Head of caudate nucleus (tissue), 42 donors: ENCODE measurements at places on chromosomes 1 and 21.

DNA sequence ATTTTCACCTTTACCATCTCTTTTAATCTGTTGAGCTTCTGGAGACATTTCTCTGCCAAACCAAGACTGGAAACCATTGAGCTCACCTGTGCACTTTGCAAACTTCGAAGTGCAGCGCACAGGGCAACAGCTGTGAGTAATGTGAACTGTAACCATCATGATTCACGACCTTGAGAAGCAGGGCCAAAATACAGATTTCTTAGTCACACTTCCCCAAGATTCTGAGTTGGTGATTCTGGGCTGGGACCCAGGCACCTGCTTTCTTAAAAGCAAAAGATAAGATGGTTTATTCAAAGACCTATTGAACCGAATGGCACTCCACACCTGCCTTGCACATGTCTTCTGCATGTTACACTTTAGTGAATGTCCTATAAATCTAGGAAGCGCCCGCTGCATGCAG, 10.2 kb downstream of the AGTRAP start:
- DNase-seq: no peak

DNA sequence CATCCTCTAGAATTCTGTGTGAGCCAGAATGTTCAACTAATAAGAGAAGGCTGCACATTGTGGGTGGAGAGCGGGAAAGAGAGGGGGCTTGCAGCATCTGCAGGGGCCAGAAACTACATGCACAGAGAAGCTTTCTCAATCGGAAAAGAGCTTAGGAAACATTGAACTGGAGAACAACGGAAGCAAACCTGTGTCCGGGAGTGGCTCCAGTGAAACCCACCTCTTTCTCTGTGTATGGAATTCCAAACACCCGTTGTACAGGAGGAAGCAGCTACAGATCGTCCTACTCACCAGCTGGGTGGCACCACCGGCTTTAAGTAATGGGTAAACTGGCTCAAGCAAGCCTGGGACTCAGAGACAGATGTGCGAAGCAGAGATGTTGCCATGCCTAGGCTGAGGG, 14.0 kb upstream of the CSF1 start:
- DNase-seq: no peak

- DNase-seq: no peak
These were observed 38.2 kb upstream of the PPP1R15B start for GRCh38 chr1:204449678-204450280.

- no peak for DNase-seq
These were observed 341.8 kb downstream of the NPHP4 start for GRCh38 chr1:5650283-5651026.

DNA sequence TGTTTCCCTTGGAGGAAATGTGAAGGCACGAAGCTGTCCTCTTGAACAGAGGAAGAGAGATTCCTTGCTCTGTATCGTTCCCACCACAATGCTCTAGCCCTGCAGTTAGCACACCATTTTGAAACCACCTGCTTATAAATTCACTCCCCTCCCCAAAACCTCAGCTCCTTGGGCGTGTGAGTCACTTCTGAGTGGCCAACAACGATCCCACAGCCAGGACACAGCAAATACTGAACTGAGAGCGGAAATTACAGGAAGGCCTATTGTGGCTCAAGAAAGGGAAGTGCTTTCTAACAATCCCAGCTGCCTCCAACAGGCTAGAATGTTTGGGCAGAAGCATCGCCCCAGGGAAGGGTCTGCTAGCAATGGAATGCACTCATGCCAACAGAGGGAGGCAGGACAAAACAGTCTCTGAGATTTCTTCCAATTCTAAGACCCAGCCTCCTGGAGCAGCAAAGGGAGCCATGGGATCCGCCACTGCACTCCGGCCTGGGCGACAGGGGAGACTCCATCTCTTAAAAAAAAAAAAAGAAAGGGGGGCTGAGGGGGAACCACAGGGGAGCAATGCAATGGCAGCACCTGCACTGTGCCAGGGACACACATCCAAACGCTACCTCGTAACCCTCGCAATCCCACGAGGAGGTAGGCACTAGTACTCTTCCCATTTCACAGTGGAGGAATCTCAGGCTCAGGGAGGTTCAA, 1.9 kb downstream of the TMEM53 start:
- DNase-seq: peak; percentile 59

- no peak for DNase-seq
These were observed 52.4 kb upstream of the USP1 start for GRCh38 chr1:62384276-62385005.

- DNase-seq: no peak
These were observed 22.0 kb downstream of the MAN1A2 start for GRCh38 chr1:117389284-117389683.

GRCh38 chr1:92536980-92537884, 50.5 kb upstream of the GFI1 start:
- no peak for DNase-seq

- DNase-seq: no peak
These were observed 18.7 kb upstream of the PLA2G2E start for GRCh38 chr1:19942088-19942487.

DNA sequence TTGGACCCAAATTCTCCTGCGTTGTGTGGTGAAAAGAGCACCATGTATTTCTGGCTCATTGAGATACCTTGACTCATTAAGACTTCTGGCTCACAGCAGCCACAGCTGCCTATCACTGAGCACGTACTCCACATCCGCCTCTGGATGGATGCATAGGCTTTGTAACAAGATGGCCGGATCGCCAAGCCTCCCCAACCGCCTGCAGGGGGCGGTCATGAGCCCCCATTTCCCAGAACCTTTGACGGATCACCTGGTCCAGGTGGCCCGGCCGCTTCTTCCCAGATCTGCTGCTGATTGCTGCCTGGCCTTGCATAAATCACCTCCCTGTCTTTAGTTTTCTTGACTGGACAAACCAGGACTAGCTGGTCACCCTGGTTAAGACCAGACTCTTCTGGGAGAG, 156.5 kb upstream of the KLHDC7A start:
- no peak for DNase-seq

- no peak for DNase-seq
These were observed 73.2 kb upstream of the CNIH3 start for GRCh38 chr1:224542783-224543440.

- DNase-seq: no peak
These were observed 10.4 kb upstream of the ZNF669 start for GRCh38 chr1:247114351-247115140.
